ENCODE measurements at places on chromosomes 6 and 20.

DNA sequence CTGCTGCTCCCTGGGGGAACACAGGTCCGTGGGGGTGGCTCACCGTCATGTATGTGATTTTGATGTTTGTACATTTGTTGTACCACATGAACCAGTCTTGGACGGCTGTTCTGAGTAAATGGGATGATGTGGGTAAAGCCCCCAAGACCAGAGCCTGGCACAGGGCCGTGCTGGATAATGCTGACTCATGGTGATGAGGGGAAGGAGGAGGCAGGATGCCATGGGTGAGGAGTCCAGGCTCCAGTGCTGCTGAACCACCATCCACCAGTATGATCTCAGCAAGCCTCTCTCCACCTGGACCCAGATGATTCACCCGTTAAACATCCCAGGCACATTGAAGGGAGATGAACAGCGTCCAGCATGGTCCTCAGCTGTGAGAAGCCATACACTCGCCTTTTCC is 9.6 kb upstream of the APCDD1L start:
- DNase-seq: no peak

DNA sequence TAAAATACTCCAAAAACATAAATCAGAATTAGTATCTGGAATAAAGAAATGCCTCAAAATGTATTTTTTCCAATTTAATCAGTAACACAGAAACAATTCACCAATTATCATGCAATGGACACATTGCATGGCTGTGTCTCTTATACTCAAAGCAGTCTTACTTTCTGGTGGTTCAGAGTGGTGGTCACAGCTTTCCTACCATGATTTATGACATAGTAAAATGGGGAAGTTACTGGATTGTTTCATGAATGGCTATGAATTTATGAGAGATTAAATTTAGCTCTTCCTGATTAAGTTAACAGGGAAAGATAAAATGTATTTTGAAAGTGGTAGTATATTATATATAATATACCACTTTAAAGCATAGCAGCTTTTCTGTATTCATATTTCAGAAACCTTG is 331.5 kb upstream of the MAP3K7 start:
- DNase-seq: no peak

GRCh38 chr6:96836631-96837080 is 621 bp downstream of the GPR63 start:
- no peak for DNase-seq

- no peak for DNase-seq
Observed at GRCh38 chr6:149975400-149975799, 11.7 kb downstream of the ULBP1 start.

DNA sequence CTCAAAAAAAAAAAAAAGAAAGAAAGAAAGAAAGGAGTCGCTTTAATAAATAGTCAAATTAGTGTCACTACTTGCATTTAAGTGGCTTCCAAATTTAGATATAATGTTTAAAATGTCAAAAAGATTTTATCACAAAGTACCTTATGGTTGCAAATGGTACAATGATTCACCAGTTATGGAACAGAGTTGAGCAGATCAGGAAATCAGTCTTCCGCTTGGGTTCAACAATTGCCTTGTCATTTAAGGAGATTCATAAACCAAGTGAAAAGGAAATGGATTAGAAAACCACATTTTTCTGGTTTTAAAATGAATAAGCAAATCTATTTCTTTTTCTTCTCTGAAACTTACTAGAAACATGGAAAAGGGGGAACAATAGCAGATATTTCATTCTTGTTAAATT is 94.8 kb upstream of the PTPRT start:
- no peak for DNase-seq

DNA sequence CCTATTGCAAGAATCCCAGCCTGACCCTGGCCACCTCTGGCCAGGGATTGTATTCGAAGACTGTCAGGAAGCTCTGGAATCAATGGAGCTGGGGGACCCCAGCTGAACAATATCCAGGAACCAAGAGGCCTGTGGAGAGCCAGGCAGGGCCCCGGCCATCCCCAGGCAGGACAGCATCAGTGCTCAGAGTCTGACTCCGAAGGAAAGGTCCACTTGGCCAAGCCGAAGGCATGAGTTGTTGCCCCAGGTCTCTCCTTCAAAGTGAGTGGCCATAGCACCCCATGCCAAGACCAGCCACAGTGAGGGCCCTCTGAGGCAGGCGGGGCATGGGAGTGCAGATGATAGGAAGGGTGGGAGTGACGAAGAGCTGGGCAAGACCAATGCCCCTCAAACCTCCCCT is 193.1 kb downstream of the CDH4 start:
- no peak for DNase-seq

- DNase-seq: no peak
Observed at GRCh38 chr6:63537201-63537958, 34.9 kb upstream of the LOC128125822 start.

- DNase-seq: no peak
Observed at GRCh38 chr20:40583205-40583604, 105.8 kb downstream of the MAFB start.

DNA sequence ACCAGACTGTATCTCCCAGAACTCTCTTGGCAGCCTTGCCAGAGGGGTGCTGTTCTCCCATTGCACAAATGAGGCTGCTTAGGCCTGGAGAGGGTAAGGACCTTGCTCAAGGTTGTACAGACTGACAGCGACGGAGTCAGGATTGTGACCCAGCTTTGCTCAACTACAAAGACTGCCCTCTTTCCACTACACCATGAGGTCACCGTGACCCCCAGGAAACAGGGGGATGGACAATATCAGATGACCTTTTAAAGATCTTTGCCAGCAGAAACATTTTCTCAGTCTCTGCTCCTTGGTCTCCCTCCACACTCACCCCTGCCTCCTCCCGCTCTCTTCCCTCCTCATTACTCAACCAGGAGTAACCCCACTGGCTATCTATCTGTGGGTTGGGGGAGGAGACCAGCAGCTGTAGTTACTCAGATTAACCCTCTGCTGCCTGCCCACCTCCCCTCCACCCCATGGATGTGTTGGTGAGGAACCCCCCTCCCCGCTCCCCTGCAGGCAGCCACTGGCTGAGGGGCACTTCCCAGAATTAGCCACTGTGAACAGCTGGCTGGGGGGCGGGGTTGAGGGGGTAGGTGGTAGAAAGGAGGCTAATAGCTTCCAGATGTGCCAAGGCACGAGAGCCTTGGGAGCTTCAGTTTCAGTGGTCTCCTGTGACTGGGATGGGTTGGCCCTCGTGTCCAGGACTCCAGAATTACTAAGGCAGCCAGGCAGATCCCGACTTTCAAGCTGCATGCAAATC is 26.9 kb upstream of the MRPS18A start:
- DNase-seq: no peak

DNA sequence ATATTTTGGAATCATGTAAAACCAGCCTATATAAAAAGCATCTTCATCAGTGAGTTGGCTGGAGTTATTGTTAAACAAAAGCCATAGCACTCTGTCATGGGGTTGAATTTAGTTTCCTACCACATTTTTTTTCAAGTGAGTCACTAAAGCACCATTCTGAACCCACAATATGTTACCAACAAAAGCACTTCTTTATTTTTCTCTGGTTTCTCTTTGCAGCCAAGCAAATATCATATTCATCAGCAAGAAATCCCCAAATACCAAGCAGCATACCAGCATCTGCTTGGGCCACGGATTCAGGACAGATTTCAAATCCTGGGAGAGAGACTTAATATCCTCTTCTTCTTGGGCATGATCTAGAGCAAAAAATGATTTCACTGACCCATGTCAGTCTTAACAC is 441.4 kb downstream of the BCKDHB start:
- DNase-seq: no peak

DNA sequence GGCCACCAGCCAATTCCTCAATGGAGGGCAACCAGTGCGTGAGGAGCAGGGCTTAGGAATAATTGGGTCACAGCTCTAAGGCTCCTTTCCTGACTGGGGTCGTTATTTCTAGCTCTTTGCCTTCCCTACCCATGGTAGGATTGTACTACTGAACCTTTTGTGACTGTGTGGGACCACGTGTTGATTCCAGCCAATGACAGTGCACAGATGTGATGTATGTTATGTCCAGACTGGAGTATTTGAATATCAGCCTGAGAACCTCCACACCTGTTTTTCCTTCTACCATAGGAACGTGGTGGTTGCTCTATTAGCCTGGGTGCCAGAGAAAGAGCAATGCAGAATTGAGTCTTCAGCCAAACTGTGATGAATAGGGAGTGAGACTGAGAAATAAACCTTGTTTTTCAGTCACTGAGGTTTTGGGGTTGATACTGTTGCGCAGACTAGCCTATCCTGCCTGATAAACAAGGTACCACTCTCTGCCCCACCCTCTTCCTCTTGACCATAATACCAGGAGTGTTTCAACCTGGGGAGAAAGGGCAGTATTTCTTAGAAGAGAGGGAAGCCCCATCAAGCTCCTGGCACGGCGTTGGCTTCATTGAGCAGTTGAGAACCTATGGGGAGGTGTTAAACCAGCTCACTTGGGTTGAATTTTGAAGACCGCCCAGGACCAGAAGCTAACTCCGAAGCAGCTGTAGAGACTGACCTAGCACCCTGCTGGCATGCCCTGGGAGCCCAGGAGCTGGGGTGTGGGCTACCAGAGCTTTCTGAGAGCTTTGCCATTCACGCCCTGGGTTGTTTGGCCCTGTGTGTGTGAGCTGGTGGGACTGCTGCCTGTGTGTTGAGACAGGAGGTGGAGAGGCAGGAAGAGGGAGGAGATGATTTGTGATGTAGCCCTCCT is 105.5 kb upstream of the BACH2 start:
- DNase-seq: no peak

GRCh38 chr20:44626278-44626677 is 25.2 kb downstream of the ADA start:
- no peak for DNase-seq
